ENCODE measurements at places on chromosomes 16 and 17.

- DNase-seq: no peak
Measured at GRCh38 chr16:1984347-1985225, 593 bp downstream of the GFER start.

- DNase-seq: no peak
Measured at GRCh38 chr16:87203060-87203656, 114.0 kb downstream of the C16orf95 start.

DNA sequence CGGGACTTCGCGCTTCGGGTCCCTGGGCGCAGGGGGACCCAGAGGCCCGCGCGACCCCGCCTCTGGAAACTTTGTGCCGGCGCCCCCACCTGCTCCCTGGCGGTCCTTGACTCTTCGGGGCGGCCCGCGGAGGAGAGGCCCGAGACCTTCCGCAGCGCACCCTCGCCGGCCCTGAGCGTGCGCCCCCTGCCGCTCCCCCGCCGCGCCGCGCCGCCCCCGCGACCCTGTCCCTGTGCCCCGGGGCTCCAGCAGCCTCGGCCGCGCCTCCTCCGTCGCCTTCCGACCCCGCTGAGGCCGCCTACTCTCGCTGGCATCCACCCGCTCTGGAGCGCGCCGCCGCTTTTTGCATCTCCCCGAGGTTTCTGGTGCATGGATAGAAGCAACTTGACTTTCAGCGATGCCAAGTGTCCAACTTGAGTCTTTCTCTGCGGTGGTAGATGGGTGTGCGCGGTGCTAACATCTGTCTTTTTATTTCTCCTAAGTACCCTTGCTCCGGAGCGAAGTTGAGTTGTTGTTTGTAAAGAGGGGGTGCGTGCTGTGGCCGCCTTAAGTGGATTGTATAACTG lies 414 bp downstream of the DUSP14 start:
- no peak for DNase-seq

DNA sequence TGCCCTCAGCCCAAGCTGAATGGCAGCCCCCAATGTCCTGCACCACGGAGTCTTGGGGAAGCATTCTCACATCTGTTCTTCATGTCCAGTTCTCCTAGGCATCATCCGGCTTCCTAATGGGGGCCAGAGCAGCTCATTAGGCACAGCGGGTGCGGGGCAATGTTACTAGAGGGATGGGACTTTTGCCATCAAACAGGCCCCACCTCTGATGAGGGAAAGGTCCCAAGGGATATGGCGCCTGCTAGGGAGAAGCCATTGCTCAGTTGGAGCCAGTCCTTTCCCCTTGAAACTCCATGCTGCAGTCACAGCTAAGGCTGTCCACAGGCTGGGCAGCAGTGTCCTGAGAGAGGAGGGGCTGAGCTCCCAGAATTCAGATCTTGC lies 1.7 kb upstream of the DPH1 start:
- DNase-seq: no peak

GRCh38 chr17:82200743-82201497 lies 11.7 kb downstream of the CCDC57 start:
- no peak for DNase-seq

DNA sequence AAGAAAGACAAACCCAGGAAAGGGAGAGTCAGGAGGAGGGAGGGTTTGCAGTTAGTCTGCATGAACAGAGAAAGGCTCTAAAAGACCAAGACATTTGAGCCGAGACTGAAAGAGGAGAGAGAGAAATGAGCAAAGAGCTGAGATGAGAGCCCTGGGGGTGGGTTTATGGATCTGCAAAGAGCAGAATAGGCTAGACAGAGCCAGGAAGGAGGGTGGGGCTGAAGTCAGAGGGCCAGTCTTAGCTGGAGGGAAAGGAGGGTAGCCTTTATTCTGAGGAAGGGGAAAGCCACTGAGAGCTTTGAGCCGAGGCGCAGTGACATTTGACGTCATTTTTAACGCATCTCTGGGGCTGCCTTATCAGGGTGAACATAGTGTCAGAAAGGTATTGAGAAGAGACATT lies 85.7 kb upstream of the CDH13 start:
- DNase-seq: no peak
